ENCODE measurements at places on chromosomes 16 and 17. TPM values are rescaled to one million over a fixed set of nuclear protein-coding genes. Genes with fewer than 3 reads are reported as not detected.

Gene EVI2A
- total RNA-seq: 0.89 TPM

Gene USP43
- not detected for total RNA-seq

GRCh38 chr16:70695331-70696070 lies 9.6 kb upstream of the MTSS2 start:
- H3K4me1 ChIP-seq: peaks cover 52% of the 10 kb centered on the region
- no peaks in the 10 kb centered on the region for H3K36me3 ChIP-seq
- no peaks in the 10 kb centered on the region for H3K27me3 ChIP-seq
- 0 out of 2 replicates have a peak overlapping the region, but pooled peaks have one; percentile 73 for H3K27ac ChIP-seq
- no peak overlapping the region for H3K4me3 ChIP-seq
- no peak for DNase-seq

DNA sequence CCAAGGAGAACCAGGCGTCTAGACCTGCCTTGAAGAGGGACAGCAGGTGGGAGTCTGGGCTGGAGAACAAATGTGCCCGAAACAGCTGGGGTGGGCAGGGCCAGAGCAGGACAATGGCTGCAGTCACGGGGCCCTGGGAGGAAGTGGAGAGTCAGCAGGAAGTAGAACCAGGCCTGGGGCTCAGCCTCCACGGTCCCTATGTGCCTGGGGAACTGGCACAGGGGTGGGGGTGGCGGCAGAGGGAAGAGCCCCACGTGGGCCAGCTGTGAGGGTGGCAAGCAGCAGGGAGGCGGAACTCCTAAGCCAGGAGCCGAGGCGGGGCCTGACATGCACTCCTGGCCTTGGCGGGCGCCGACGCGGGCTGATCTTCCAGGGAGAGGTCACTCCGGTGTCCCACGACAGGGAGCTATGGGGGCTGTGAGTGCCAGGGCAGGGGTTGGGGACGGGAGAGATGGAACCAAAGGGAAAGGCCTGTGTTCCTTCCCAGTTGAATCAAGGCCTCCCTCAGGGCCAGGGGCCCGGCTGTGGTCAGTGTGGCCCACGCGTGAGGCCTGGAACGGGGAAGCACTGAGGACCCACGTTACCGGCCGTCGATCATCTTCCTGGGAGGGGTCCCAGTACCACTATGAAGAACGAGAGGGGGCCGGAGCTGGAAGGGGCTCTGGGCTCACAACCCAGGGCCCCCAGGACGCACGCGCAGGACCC lies 42.7 kb downstream of the TIMM22 start:
- DNase-seq: no peak
- H3K4me3 ChIP-seq: no peak overlapping the region
- no peaks in the 10 kb centered on the region for H3K4me1 ChIP-seq
- H3K27me3 ChIP-seq: no peaks in the 10 kb centered on the region
- H3K36me3 ChIP-seq: no peaks in the 10 kb centered on the region
- no peak overlapping the region for H3K27ac ChIP-seq

Gene TMEM88
- total RNA-seq: not detected

GRCh38 chr16:30383521-30383920 lies 1.2 kb upstream of the SEPTIN1 start:
- no peak overlapping the region for H3K4me3 ChIP-seq
- no peak for DNase-seq
- H3K4me1 ChIP-seq: no peaks in the 10 kb centered on the region
- no peaks in the 10 kb centered on the region for H3K36me3 ChIP-seq
- no peak overlapping the region for H3K27ac ChIP-seq
